LoVo (cell line): ENCODE measurements at places on chromosomes 4 and X.

GRCh38 chrX:1455948-1456280 lies 3.2 kb upstream of the ASMTL start:
- DNase-seq = no peak

GRCh38 chr4:965766-966134 lies 7.6 kb downstream of the DGKQ start:
- no peak for DNase-seq

DNA sequence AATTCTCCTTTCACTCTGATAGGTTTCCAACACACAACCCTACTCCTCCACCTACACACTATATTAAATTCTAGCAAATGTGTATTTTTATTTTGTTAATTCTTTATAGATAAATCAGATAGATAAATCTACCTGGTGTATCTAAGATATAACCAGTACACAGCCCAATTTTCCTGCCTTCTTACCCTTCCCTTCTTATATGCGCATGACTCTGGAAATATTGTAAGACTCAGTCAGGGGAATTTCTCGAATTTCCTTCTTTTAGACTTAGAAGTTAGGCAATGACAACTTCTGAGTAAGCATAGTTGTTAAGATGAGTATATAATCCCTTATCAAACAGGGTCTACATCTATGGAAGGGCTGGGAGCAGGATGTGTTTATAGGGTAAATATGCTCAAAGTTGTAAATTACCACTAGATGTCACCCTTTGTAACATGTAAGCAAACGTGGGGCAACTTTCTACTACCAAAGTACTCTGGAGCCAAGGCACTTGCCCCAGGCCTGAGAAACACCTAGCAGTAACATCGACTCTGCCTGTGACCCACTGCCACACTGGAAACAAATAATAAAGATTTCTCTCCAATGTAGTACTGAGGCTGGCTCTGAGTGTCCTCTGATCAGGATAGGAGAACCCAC lies 444.7 kb downstream of the IQCM start:
- peak; percentile 72 for DNase-seq

- DNase-seq = no peak
Measured at GRCh38 chrX:78603908-78604307, 55.2 kb downstream of the RTL3 start.

DNA sequence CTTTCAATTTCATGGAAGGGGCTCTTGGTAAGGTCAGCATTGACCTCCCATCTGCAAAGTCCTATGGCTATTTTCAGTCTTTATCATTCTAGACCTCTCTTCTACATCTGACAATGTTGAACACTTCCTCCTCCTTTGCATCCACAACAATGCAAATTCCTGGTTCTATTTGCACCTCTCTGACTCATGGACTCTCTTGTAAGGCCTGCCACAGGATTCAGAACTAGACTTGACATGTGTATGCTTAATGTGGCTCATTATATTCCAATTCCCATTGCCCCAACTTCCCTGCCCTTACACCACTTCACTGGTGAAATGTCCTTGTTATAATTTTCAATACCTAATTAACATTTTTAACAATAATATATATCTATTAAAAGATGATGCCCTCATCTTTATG lies 314.3 kb upstream of the FGF13 start:
- DNase-seq = no peak

DNA sequence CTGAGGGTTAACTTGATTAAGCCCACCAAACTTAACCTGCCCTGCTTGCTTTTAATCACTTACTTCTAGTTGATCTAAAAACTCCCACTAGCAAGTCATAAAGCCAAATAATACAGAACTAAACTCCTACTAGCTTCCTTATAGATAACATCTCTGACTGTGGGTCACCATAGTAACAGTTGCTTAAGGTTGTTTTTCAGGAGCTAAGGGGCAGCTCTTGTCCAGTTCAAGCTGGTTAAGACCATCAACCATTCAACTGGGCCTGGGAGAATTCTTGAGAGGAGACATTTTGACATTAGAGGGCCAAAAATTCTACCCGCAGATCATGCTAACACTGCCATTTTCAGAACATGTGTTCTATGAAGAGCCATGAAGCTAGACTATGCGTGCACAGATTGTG lies 67.0 kb downstream of the UCHL1 start:
- no peak for DNase-seq

DNA sequence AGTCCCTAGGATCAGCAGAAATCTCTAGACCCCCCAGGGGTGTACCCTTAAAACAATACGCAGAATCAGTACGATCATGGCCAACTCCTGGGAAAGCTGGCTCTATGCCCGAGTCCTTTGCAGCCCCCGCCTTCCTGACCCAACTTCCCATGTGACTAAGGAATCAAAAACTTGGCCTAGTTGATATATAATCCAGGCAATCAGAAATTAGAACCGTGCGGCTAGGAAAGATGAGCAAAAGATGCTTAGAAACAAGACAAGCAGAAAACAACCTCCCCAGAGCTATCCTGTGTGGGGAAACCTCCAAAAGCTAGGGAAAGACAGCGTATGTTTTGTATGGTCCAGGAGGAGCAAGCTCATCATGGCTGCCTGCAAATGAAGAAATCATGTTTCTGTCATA lies 110.0 kb downstream of the PPARGC1A start:
- DNase-seq = no peak

DNA sequence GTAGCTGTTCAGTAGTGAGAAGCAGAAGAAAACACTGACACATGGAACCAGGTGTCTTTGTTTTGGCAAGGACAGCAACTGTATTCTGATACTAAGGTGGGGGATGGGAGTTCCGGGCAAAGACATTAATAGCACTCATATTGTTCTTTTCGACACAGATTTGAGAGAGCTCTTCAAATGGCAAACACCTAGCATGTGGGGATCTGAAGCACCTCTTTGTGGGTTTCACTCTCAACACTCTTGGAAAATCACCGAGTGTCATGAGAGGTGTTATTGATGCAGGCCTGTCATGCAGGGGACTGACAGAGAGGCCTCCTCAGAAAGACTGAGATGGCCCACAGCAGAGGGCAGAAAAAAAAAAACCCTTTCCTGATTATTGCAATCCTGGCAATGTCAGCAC lies 228.4 kb upstream of the VCX start:
- DNase-seq = no peak

GRCh38 chr4:134027931-134028330 lies 173.7 kb downstream of the PABPC4L start:
- peak; percentile 51 for DNase-seq

- no peak for DNase-seq
Measured at GRCh38 chr4:6676722-6677558, 16.7 kb upstream of the S100P start.

- no peak for DNase-seq
Measured at GRCh38 chr4:37138019-37138653, 106.4 kb upstream of the NWD2 start.

DNA sequence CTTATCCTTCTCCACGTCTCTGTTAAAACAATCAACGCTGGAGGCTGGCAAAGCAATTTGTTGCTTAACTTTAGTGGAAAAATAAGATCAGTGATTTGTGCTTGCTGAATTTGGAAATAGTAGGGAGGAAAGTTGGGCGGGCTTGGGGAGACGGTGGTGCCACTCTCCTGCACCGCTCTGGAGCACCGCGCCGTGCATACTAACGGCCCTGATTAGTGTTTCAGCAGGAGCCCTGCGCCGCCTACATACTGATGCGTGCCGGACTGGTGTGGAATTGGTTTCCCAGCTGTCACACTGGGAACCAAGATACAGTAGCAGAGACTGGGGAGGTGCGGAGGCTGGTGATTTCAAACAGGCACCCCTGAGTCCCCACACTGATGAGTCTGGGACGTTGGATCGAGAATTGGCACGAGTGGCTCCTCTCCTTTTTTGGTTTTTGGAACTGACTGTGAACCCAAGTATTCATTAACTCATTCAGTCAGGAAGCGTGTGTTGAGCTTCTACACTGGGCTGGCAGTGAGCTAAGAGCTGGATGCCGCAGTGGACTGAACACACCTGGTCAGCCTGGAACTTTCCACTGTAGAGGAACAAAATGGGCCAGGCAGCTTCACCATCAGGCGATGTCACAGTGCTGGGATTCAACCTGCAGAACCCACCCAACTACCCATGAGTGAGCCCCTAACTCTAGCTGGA lies 29.0 kb upstream of the PSAPL1 start:
- DNase-seq = no peak

- peak; percentile 36 for DNase-seq
Measured at GRCh38 chr4:110487873-110488272, 11.9 kb downstream of the ENPEP start.

- DNase-seq = no peak
Measured at GRCh38 chr4:15536552-15537499, 67.1 kb downstream of the CC2D2A start.

- DNase-seq = no peak
Measured at GRCh38 chrX:80810365-80810978, 795 bp upstream of the BRWD3 start.

DNA sequence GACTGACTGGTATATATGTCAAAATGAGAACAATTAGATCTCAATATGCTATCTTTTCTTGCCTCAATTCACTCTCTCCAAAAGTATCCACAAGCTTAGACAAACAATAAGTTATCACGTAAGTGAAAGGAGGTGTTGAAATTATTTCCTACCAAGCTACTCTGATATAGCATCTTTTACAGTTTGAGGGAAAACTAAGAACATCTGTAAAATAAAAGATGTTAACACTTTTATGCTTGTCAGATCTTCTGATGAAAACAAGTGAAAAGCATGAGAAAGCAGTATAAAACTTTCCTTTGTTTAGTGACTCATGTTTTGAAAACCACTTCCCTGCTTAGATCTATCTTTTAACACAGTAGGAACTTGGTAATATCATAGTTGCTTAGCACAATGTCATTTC lies 8.4 kb upstream of the MAB21L2 start:
- DNase-seq = no peak

DNA sequence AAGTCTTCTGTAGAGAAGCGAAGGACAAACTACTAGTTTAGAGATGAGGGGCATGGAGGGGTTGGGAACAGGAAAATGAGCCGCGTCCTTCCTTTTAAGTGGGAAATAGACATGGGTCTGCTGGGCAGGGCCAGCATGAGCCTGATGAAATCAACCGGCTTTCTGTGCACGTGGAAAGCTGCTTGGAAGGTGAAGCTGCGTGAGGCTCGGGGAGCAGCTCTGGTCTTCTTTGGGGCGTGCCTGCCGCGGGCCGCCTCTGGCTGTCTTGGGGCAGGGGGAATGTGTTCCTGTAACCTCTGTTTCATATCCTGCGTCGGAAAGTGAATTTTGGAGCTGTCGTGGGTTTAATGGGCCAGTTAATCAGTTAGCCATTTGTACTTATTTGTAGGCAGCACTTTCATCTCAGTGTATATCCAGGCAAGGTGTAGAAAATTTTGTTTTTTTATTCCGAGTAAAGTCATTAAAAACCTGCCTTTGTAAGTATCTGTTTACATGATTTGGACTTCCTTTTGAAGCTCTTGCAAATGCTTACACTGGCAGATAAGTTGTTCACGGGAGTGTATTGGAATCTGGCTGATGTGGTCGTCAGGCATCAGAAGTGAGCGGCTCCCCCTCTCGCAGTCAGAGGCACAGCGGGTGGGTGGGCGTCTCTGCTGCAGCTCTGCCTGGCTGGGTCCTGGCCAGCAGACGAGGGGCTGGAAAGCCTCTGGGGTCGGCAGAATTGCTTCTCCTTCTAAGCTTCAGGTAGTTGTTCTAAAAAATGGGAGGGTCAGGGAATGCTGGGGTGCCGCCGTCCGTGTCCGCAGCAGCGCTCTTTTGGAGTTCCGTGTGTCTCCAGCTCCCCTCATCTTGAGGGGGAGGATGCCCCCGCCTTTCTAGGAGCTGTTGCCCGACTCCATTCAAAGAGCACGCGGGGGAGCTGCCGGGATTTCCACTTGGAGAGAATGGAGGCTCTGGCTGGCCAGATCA lies 70.5 kb upstream of the HGFAC start:
- DNase-seq = no peak

DNA sequence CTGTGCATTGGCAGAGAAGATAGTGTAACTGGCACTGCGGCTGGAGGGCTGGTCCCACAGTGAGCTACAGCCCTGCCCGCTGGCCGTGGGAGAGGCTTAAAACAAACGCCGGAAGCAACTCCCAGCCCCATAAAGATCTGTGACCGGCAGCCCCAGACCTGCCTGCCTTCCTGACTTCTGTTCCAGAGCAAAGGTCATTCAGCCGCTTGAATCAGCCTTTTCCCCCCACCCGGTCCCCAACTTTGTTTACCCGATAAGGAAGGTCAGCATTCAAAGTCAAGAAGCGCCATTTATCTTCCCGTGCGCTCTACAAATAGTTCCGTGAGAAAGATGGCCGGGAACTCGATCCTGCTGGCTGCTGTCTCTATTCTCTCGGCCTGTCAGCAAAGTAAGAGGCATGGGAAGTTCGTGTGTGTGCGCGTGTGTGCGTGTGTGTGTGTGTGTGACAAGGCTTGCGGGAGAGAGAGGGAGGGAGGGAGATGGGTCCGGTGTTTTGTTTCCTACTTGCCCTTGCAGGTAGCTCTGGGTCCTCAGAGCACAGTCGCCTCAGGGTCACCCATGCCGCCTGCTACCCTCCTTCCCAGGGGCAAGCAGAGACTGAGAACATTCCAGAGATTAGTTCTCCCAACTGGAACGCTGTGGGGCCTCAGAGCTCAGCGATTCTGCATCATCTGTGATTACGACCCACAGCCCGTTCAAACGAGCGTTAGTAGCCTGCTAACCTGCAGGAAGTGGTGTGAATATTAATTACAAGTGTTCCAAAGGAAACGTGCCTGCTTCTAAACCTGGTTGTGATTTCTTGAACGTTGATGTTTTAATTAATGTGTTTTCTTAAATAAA lies at the start of gene MGST2:
MGST2 (plus strand) TSS at position 130 of the 840 bp plus-strand sequence; CDS start at position 331, 201 bp downstream.
- peak; percentile 84 for DNase-seq

DNA sequence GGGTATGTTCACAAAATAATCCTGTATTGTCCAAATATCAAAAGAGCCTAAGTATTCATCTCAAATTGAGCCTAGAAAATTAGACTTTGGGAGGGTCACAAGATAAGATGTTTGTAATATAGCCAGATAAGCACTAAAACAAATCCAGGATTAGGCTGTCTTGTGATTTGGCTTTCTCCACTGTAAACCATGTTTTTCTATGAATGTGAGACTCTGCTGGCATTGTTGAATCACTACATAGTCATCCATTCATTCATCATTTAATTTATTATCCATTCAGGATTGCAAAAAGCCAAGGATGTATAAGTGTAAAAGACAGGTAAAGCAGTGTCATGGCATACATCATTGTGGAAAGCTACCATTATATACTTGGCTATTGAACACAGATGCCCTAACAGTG lies 148.0 kb downstream of the GRID2 start:
- DNase-seq = no peak

GRCh38 chr4:32477518-32477917 lies 1757.3 kb downstream of the PCDH7 start:
- DNase-seq = no peak

GRCh38 chrX:37350034-37350365 lies 836 bp downstream of the PRRG1 start:
- DNase-seq = peak; percentile 9

- DNase-seq = no peak
Measured at GRCh38 chr4:152633118-152633517, 46.7 kb downstream of the TMEM154 start.
